NCI-H2107 (cell line): ENCODE measurements at places on chromosomes 1 and 21.

GRCh38 chr1:111199881-111200801, at the start of gene DENND2D:
Gene DENND2D, minus strand, starts transcription at chr1:111200646. Its CDS starts 187 bp downstream, at chr1:111200459.
- no peak for DNase-seq

DNA sequence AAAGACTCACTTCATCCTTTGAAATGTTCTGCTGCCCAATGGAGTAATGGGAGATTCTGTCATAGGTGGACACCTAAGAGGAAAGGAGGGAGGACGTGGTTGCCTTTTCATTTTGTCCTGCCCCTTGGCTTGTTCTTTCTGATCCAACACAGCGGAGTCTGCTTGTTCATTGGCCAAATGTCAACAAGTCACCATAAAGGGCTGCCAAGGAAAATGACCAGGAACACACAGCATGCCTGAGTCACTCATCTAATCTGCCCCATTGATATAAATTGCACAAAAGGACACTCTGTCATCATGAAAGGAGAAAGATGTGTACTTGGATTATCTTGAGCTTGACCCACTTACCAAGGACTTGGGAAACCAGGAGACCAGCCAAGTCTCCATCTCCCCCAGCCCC, 422.9 kb downstream of the SETD4 start:
- no peak for DNase-seq

DNA sequence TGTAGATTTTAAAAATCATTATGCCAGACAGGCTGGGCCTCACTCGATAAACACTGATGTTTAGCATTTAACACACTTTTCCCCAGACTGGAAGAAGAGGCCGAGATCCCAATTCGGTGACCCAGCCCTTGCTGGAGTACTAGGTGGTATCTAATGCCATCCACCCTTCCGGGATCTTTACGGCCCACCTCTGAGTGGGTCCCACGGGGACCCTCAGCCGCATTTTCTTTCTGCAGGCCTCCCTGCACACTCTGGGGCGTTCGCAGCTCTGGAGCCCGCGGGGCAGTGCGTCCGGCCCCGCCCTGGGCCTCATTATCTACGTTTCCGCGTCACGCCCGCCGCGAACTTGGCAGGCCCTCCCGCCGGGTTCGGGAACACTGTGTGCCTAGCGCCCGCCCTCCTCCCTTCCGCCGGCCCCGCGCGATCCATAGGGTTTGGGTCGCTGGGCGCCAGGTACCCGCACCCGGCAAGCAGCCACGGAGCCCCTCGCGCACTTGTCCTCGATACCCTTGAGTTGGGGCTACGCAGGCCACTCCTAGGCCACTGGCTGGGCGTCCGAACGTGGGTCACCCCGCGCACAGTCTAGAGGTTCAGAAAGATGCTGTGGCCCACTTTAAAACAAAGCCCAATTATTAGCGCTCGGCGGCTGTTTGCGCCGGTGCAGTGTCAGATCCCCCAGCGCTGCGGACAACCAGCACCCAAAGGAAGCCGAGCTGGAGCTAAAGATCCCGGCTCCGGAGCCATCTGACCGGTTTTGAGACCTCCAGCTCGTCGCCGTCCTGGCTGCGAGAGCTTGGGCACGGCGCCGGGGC, 950 bp upstream of the EVA1C start:
- no peak for DNase-seq

GRCh38 chr1:48572646-48573258, 100.7 kb upstream of the SPATA6 start:
- DNase-seq, result peak; percentile 79

DNA sequence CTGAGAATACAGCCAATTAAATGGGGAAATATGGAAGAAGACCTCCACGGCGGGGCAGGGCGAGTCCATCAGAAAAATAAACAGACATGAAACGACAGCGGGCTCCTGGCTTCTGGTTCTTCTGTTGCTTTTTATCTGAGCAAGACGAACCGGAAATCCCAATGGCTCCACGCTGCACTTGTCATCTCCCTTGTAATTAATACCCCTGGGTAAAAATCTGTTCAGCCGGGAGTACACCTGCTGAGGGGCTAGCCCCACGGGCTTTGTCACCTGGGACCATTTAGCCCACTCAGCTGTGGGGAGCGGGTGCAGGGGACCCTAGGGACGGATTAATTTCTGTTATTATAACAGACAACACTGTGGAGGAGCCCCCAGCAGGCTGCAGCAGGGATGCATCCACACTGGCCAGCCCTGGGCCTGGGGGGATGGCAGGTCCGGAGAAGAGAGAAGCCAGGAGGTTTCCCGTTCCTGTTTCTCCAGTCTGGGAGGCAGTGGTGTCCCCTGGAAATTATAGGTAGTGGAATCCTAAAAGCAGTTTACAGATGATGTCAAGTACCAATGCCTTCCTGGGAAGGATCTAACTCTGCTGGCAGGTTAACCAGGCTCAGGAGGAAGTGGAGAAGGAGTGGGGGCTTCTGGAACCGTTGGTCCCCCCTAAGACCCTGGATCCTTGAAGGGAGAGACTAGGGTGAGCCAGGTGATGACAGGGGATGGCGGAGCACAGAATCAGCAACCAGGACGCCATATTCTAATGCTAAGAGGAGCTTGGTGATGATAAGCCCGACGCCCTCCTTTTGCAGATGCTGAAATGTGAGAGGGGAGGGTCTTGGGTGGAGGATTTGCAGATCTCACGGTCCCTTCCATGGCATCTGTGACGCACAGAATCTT, 566.1 kb downstream of the PTPRU start:
- peak; percentile 73 for DNase-seq

DNA sequence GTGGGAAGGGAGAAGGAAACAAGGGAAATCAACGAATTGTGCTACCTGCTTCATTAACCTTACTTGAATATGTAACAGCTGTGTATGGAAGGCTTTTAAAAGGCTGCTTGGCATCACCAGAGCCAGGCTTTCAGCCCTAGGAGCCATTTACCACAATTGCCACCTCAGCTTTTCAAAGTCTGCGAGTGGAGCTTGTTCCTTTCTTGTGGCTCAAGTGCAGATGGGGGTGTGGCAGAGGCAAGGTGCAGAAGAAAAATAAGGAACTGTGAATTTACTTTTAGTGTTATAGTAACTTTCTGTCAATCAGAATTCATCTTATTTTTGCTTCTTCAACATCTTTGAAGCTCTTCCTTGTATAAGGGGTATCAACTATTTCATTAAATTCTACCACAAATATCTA, 17.6 kb downstream of the CLCA2 start:
- peak; percentile 22 for DNase-seq

GRCh38 chr1:157691285-157691920, 9.2 kb downstream of the FCRL3 start:
- DNase-seq, result no peak

DNA sequence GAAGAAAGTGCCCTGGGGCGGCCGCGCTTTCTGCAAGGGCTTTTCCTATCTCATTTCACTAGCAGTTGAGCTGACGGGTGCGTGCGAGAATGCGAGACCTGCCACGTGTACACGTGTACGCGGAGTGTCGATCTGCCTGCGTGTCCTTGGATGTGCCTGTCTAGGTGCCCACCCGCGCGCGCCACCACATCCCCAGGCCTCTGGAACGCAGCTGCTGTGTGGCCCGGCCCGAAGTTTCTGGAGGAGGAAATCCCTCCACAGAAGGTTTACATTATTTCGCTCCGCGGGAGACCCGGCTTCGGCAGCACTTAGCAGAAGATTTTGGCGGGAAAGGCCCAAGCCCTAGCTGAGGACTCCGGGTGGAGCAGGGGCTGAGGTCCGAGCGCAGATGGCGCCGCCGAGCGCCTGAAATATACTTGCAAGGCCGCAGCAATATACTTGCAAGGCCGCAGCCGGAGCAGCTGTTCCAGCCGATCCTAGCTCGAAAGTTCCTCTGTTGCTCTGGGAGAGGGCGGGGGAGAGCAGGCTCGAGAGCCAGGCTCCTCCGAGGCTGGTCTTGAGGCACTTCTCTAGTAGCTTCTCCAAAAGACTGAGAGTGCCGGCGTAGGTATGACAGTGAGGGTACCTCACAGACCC, 3.9 kb downstream of the TBX15 start:
- no peak for DNase-seq

DNA sequence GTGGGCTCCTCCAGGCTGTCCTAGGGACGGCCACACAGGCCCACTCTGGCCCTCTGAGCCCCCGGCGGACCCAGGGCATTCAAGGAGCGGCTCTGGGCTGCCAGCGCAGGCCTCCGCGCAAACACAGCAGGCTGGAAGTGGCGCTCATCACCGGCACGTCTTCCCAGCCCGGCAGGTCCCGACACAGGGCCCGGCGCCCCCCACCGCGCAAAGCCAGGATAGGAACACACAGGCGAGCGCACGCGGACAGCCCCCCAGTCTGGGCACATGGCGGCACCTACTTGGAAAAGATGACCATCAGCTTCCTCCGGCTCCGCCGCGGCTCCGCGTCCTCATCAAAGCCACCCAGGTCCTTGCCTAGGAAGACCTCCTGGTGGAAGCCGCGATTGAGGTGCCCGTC, 3.6 kb downstream of the SDF4 start:
- DNase-seq, result no peak

DNA sequence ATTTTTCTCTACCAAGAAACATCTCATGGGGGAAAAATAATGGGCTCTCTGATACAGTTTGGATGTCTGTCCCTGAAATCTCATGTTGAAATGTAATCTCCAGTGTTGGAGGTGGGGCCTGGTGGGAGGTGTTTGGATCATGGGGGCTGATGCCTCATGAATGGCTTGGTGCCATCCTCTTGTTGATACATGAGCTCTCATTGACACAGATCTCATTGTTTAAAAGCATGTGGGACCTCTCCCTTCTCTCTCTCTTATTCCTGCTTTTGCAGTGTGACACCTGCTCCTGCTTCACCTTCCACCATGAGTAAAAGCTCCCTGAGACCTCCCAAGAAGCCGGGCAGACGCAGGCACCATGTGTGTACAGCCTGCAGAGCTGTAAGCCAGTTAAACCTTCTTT, 332.5 kb upstream of the NRIP1 start:
- DNase-seq, result no peak

GRCh38 chr1:26046246-26047095, 553 bp upstream of the SLC30A2 start:
- no peak for DNase-seq

DNA sequence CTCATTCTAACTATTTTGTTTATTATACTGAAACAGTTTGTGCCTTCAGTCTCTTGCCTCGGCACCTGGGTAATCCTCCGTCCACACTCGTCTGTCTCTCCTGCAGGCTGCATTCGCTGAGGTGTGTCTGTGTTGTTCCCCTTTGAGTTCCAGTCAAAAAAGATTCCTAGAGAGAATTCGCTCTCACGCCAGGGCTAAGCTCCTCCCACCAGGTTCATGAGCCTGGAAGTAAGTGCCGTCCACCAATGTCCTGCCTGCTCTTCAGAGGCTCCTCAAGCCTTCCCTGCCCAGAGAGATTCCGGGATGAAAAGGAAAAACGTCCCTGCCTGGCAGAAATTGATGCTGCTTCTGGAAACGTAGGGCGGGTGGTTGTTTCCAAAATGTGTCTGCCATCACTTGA, 12.9 kb downstream of the KIAA2013 start:
- no peak for DNase-seq

GRCh38 chr1:18775341-18775740, 84.1 kb downstream of the TAS1R2 start:
- DNase-seq, result no peak

DNA sequence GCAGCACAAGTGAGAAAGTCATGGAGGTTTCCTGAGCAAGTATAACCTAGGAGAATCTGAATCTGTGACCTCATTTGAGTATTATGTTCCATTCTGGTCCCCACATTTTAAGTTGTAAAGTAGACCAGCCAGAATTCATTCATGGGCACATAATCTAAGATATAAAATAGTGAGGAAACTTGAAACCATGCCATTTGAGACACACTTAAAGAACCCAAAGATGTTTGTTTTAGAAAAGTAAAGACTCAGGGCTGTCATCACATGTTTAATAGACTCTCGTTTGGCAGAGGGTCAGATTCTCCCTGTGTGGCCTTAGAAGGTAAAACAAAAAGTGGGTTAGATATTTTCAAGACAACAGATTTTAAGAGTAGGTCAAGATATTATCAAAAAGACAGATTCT, 6.4 kb downstream of the SZT2 start:
- DNase-seq, result no peak

DNA sequence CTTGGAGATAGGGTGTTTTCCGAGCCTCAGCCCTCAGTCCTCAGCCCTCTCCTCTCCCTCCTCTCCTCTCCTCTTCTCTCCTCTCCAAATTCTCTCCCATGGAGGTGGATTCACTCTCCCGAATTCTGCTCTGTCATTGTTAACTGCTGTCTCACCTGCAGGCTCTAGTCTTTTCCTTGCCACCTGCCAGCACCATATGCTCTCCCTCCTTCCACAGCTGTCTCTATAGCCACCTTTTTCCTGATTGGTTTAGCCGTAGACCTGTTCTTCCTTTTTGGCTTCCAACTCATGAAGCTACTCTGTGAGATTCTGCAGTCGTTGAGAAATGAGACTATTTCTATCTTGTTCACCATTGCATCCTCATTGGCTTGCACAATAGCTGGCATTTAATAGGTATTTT, 19.7 kb downstream of the COG2 start:
- no peak for DNase-seq

GRCh38 chr1:173475564-173476196, 1.5 kb upstream of the PRDX6 start:
- DNase-seq, result no peak

DNA sequence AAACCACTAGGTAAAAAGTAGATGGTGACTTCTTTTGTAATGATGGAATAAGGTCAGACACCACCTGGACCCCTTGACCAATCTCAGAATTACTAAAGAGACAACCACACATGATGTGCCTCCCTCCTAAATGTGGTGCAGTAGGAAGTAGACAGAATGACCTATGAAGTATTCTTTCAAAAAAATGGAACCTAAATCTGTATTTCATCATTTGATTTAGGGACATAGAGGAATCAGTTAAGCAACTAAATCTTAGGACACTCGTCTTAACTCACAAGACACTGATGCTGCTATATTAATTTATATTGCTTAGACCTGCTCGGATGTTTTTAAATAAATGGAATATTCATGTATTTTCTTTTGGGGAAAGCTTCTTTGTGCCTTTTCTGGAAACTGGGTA, 80.9 kb upstream of the IRF2BP2 start:
- no peak for DNase-seq
